Activated CD4-positive, alpha-beta T cell treated with anti-CD3 and anti-CD28 coated beads, Interleukin-10, Interleukin-2, amounts not matched to agents 100 ng/mL and 50 ng/mL, durations not matched to agents 16 hours and 8 hours (primary cell): ENCODE measurements at places on chromosomes 1 and 21.

DNA sequence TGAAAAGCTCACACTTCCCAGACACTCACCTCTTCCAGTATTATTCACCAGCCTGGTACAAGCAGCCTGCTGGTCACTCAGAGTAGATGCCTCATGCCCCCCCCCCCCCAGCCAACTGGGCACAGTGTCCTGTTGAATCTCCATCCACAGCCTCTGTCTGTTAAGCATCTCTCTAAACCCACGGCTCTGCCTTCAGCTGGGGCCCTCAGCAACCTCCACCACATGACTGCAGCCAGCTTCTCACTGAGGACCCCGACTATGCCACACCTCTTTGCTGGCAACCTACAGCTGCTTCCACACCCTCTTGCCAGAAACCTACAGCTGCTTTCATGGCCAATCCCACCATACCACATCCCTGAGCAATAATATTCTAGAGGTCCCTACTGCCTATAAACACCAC is 113.1 kb downstream of the RHOU start:
- DNase-seq, result no peak

DNA sequence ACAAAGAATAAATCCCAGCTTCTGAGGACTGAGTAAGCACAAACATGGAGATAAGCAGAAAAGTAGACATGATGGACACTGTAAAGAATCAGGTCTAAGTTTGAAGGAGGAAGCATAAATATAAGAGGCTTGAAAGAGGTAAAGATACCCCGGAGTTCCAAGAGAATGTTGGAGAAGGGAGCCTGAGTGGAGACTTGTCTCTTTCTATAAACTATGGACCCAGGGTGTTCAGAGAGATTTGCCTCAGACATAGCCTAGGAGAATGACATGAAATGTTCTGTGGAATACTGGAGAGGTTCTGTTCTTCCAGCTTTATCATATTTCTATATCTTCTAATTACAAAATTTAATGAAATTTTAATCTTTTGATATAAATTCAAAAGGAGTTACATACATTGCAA is 554.3 kb upstream of the B3GALT2 start:
- DNase-seq, result no peak

GRCh38 chr1:217393896-217394295 is 237.0 kb downstream of the GPATCH2 start:
- DNase-seq, result no peak

GRCh38 chr1:220952961-220953643 is 73.9 kb downstream of the HLX start:
- no peak for DNase-seq

- DNase-seq, result no peak
Measured at GRCh38 chr1:27592931-27593677, 10.8 kb downstream of the AHDC1 start.

GRCh38 chr1:109290137-109290536 is 7.2 kb upstream of the PSRC1 start:
- DNase-seq, result no peak

DNA sequence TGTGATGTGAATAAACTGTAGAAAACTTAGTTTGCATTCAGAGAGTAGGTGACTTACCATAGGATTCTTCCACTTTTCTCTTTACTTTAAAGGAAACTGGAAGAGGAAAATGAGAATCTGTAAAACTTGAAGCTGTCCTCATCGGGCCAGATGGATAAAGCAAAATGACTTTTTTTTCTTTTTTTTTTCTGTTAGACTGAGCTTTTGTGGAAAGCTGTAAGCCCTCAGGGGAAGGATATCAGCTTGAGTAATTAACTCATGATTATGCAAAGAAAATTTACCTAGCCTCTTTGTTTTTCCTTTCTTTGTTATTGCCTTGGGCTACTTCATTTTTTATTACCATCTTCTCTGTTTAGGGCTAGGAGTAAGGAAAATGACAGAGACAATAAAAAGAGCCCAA is 53.4 kb downstream of the DPH5 start:
- no peak for DNase-seq

DNA sequence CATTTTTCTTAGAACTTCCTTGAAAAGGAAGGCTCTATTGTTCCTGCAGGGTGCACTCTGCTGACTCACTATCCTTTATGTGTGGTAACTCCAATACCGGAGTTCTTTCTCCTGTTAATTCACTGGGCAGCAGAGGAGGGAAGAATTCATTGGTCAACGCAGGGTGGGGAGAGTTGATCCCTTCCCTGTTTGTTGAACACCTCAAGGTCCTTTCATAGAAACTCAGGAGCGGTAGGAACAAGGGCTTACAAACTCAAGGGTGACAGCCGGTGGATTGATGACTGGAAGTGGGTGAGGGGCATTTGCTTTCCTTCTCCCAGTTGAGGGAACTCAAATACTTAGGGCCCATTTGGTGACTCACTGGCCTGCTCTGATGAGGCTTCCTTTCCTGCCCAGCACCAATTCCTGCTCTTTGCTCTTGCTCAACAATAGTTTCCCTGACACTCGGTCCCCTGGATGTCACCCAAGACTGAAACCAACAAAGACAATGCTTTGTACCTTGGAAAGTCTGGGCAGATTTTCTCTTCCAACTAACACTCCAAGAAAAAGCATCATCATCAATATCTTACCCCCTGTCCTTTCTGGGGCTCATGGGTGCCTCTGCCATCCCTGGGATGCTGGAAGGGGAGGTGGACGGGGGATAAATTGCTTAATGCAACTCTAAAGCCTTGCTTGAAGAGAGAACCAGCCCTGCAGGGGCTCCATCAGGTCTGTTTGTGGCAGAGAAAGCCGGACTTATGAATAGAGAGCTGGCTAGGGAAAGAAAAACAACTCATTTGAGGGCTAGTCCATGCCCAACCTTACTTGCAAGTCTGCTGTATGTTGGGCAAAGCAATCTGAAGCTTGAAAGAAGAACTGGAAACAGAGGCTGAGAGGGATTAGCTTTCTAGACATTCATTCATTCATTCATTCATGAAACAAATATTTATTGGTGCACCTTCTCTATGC is 9.3 kb downstream of the SLC26A9 start:
- no peak for DNase-seq

- DNase-seq, result no peak
Measured at GRCh38 chr1:201955729-201956143, 433 bp downstream of the TIMM17A start.

DNA sequence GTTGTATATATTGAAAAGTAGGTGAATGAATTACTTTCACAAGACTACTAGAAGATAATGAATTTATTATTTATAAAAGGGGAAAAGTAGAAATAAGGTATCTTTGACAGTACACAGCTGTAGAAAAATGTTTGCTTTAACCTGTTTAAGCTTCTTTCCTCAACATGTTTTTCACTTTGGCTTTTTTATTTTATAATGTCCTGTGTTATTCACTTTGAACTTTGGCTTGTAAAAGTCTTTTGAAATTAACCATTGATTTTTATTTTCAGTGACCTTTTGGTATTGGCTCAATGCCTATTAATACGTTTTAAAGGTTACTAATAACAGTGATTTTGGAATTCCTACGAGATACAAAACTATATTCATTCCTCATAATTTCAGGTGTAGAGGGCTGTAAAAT is 57.7 kb upstream of the MPC2 start:
- DNase-seq, result no peak

GRCh38 chr1:44261171-44261817 is 48.0 kb downstream of the DMAP1 start:
- DNase-seq, result no peak

DNA sequence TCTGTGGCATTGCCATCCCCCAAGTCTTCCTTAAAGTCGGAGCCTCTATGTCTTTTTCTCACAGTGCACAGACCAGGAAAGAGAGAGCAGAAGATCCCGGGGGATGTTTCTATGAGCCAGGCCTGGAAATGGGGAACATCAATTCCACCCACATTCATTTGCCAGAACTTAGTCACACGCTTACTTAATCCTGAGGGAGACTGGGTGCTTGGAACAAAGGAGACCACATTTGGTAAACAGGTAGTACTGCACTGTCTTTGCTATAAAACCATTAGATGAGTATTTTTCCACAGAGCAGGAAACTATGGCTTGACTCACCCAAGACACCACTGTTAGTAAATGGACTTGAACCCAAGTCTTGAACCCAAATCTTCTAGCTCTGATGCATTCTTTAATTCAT is 60.7 kb upstream of the CTTNBP2NL start:
- no peak for DNase-seq

- no peak for DNase-seq
Measured at GRCh38 chr1:39907528-39908453, 6.1 kb upstream of the MYCL start.

DNA sequence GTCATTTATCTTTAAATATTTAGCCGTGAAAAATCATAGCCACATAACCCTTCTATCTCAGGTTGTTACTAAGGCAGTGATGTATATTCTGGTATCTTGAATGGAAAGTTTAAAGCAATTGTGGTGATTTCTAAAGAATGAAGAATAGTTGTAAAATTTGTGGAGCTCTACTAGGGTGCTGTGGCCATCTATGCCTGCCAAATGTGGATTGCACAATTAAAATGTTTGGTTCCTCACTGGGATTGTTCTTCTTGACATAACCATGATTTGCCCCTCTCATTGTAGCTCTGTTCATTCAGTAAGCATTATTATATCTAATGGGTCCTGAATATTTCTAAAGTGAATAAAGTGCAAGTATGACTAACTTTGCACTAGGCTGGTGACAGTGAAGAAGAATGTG is 50.1 kb downstream of the AK4 start:
- no peak for DNase-seq

GRCh38 chr21:46011267-46011967 is 29.8 kb downstream of the COL6A1 start:
- DNase-seq, result no peak

GRCh38 chr1:51861669-51862068 is 16.9 kb downstream of the NRDC start:
- DNase-seq, result no peak

DNA sequence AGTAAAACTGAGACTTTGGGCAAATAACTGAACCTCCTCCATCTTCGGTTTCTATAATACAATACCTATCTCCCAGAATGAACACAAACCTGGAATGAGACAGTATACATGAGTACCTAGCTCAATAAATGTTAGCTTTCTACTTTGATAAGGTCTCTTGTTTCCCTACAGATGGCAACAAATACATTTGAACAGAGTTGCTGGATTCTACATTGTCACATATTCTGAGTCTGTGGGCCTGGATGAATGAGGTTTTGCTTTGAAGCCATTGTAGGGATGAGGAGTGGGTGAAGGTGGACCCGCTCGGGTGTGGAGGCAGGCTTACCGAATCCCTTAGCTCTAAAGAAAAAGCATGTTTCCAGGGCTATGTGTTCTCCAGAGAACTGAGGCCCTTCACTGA is 13.9 kb upstream of the FYB2 start:
- DNase-seq, result no peak

GRCh38 chr1:79726321-79726720 is 719.8 kb upstream of the ADGRL4 start:
- no peak for DNase-seq

GRCh38 chr1:12456979-12457378 is 161.0 kb downstream of the DHRS3 start:
- DNase-seq, result no peak

DNA sequence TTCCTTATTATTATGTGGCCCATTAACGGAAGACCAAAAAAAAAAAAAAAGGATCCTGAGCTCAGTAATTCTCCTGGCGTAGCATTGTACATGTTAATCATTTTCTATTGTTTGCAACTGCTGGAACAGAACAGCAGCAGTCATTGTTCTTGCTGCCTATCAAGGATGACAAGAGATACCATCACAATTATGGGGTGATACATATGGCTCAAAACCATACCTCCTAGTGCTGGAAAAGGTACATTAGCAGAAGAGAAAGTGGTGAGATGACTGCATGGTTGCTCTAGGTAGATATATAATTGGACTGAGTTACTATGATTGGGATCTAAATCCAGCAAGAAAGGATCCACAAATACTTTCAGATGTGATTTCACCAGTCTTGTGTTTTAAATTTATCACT is 13.3 kb upstream of the TLR5 start:
- no peak for DNase-seq

GRCh38 chr21:31022306-31022705 is 16.0 kb downstream of the KRTAP19-8 start:
- DNase-seq, result no peak

GRCh38 chr1:203359010-203359571 is 8.2 kb upstream of the FMOD start:
- no peak for DNase-seq

GRCh38 chr1:89939693-89940438 is 55.0 kb upstream of the ZNF326 start:
- no peak for DNase-seq

DNA sequence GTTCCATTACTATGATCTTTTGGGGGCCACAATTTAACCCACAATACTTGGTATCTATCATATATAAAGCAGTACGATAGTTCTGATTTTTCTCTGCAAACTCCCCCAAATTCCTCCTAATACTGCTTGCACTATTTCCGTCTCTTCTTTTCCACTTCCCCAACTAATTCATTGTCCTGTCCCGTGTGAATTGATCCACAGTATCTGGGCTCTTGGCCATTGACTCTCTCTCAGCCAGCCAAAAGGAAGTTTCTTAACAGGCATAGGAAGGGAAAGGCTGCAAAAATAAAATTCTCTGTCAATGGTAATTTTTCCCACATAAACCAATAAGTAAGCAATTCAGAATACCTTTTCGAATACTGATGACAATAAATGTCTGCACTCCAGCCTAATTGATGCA is 91.7 kb upstream of the DSCAM start:
- no peak for DNase-seq

- no peak for DNase-seq
Measured at GRCh38 chr1:40662151-40662550, 3.3 kb downstream of the RIMS3 start.

DNA sequence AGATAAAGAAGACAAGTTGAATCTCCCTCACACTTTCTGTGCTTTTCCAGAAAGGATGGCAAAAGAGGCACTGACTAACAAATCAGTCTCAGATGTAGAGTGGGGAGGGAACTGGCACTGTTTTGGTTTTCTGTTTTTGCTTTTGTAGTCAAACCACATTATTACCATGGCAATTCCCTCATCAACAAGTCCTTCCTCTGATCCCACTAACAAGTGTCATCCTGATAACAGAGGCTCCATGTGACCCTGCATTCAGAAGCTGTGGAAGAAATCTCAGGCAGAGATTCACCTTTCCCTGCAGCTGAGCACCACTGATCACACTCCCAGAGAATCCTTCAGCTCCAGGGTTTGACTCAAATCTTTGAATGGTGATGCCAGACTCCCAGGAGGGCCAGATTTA is 203.4 kb downstream of the TNR start:
- DNase-seq, result no peak

DNA sequence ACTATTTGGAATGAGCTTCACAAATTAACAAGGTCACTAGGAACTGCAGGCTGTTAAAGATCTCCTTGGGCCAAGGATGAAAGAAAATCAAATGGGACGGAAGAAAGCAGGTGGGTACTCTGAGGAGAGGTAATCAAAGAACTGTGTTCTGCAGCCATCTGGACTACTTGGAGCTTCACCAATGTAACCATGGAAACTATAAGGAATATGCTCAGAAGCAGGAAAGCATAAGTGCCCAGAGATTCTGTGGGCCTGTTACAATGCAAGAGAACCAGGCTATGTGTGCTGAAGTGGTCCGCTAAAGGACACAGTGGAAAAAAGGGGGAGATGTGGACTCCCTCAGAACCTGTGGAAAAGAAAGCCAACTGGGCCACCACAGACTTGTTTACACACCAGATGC is 238.5 kb downstream of the PTGER3 start:
- DNase-seq, result no peak

GRCh38 chr1:160226623-160227022 is 21.4 kb downstream of the PEA15 start:
- no peak for DNase-seq
